ENCODE measurements at places on chromosomes 1 and 21. TPM values are rescaled to one million over a fixed set of nuclear protein-coding genes. Genes with fewer than 3 reads are reported as not detected.

The PWP2 gene
- 7.0 TPM for total RNA-seq

The EDN2 gene
- not detected for total RNA-seq

The DRAXIN gene
- under 0.01 TPM for total RNA-seq

The SIKE1 gene
- 49.1 TPM for total RNA-seq

The AK2 gene
- 118 TPM for total RNA-seq

The CLCNKB gene
- total RNA-seq = not detected

The CNTN2 gene
- total RNA-seq = 0.28 TPM

The CFHR2 gene
- not detected for total RNA-seq

The SPAG17 gene
- under 0.01 TPM for total RNA-seq

The ZBTB8B gene
- not detected for total RNA-seq
